ENCODE measurements at places on chromosomes 13 and 19.

DNA sequence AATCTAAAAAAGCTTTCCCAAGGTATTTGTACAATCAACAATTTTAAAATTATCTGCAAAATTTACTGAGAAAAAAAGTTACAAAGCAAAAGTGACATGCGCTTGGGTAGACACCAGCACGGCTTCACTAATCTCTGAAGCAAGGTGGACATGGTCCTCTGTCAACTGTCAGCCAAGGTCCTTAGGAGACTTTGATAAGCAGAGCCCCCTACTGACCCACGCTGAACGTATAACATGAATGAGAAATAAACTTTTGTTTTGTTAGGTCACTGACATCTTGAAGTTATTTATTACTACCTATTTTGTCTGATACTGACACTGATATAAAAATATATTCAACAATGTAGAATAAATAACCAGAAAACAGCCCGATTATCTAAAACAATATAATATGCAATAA lies 100.7 kb upstream of the OBI1 start:
- DNase-seq, result no peak

- no peak for DNase-seq
Observed at GRCh38 chr19:42441049-42441445, 1.7 kb downstream of the CXCL17 start.

DNA sequence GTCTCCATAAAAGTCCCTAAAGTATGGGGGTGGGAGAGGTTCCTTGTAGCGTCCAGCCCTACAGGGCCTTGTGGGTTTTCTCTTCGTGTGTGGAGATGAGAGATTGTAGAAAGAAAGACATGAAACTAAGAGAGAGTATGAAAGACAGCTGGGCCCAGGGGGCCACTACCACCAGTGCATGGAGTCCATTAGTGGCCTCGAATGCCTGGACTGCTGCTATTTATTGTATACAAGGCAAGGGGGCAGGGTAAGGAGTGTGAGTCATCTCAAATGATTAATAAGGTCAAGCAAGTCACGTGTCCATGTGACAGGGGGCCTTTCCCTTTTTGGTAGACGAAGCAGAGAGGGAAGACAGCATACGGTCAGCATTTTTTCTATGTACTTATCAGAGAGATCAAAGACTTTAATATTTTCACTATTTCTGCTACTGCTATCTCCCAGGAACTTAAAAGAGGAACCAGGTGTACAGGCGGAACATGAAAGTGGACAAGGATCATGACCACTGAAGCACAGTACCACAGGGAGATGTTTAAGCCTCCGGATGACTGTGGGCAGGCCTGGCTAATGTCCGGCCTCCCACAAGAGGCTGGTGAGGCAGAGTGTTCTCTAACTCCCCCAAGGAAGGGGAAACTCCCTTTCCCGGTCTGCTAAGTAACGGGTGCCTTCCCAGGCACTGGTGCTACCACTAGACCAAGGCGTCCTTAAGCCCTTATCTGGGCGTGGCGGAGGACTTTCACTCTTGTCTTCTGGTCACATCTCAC lies 25.5 kb downstream of the FGF21 start:
- DNase-seq, result peak; percentile 84

- DNase-seq, result no peak
Observed at GRCh38 chr19:13843104-13843921, 33.6 kb upstream of the NANOS3 start.

- no peak for DNase-seq
Observed at GRCh38 chr13:42125046-42125445, 76.6 kb downstream of the DGKH start.

- no peak for DNase-seq
Observed at GRCh38 chr13:113216254-113217048, 7.0 kb downstream of the CUL4A start.

DNA sequence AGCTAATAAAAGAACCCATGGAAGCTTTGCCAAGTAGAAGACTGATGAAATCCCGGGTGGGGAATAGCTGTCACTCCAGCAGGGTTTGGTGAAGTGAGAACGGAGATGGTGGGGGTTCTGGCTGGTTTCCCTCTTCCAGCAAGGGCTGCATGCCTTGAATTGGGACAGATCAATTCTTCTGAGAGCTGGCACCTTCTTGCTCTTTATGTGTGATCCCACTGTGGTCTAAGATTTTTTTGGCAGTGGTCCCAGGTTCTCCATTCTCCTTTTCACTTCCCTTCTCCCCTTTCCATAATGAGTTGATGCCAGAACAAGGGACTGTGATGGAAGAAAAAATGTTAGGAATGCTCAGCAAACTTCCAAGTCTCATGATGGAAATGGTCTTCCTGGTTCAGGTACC lies 50.0 kb downstream of the TNFSF11 start:
- DNase-seq, result no peak

DNA sequence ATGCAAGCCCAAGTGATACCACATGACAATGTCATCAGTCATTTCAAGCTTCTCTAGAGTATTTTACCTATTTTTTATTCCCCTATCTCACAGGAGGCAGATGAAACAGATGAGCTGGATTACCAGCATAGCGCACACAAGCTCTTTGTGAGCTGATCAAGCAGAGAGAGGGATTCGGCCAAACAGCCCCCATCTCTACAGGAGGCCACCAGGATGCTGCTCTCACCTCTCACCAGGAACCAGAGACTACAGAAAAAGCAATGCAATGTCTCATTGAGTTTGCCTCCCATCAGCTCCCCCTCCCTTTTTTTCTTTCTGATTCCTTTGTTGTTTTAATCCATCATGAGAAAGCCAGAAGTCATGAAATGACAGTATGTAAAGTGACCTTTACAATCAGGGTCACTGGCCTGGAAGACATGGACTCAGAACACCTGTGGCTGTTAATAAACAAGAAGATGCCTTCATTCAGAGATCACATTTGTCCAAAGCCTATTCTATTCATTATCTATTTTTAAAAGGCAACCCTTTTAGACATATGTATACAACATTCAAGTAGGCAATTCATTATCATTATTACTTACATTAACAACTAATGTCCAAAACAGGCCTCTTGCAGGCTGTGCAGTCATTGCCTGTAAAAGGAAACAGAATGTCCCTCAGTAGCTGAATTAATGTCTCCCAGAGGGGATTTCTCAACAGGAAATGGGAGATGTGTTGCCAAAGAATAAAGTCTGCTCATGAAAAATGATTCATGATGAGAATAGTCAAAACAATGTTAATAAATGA lies 656.6 kb downstream of the TBC1D4 start:
- no peak for DNase-seq

GRCh38 chr19:38283271-38283670 lies 18.9 kb downstream of the SPINT2 start:
- DNase-seq, result peak; percentile 28

GRCh38 chr13:31767175-31767900 lies 28.0 kb downstream of the RXFP2 start:
- DNase-seq, result no peak

DNA sequence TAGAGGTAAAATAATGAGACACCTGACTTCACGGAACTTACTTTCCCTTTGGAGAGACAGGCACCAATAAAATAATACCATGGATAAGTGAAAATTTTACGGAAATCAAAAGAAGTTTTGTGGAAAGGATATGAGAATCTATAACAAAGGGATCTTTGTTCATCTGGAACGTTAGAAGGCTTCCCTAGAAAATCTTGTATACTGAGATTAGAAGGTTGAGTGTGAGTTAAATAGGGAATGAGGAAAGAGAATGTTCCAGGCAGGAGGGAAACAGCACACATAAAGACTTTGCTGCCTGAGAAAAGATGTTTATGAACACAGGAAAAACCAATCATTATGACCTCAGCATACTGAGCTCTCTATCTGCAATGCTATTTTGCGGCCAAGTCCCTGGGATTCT lies 19.6 kb upstream of the RAP2A start:
- no peak for DNase-seq

DNA sequence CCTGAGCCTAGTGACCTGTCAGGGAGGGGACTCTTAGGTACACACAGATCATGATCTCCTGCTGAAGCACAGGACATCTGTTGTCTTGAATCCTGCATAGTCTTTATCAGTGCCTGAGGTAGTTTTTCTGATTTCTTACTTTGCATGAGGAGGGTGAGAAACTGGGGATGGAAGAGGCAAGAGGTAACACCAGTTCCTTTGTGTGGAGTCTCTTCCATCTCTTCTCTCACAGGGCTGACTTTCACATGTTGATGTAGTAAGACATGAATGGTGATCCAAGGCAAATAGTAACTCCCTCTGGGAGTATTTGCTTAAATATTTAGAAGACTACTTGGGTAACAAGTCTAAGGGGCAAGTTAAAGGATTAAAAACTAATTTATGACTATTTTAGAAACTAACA lies 9.5 kb downstream of the NBEA start:
- DNase-seq, result no peak

DNA sequence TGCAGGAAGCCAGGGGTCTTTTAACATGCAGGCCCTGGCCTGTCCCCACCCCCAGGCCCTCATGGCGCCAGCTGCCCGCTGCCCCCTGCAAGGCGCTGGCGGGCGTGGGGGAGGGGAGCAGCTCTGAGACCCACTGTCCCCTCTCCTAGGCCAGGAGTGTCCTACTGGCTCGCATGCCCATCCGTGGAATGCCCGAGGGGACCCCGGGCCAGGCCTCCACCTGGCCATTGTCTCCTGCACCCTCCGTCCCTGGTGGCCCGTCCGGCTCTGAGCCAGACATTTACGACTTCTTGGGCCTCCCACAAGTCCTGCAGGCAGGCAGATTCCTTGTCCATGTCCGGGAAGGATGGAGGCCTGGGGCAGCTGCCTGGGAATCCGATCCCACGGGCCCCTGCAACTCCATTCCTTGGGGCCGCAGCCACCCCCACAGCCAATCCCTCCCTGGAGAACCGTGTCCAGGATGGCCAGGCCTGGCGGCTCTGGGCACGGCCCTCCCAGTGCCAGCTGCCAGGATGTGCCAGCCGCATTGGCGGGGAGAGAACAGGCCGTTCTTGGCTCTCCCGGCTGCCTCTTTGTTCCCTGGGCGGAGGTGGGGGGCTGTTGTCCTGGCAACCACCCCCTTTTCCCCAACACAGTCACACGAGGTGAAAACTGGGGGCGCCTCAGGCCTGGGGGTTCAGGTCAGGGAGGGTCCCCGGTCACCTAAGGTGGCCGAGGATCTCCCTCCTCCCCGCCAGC lies 10.5 kb upstream of the PLIN3 start:
- no peak for DNase-seq

- no peak for DNase-seq
Observed at GRCh38 chr13:93233997-93234416, 7.4 kb downstream of the GPC6 start.

GRCh38 chr19:703651-704446 lies 4.9 kb upstream of the PALM start:
- DNase-seq, result peak; percentile 93

- no peak for DNase-seq
Observed at GRCh38 chr19:29501816-29502580, 23.8 kb upstream of the VSTM2B start.

DNA sequence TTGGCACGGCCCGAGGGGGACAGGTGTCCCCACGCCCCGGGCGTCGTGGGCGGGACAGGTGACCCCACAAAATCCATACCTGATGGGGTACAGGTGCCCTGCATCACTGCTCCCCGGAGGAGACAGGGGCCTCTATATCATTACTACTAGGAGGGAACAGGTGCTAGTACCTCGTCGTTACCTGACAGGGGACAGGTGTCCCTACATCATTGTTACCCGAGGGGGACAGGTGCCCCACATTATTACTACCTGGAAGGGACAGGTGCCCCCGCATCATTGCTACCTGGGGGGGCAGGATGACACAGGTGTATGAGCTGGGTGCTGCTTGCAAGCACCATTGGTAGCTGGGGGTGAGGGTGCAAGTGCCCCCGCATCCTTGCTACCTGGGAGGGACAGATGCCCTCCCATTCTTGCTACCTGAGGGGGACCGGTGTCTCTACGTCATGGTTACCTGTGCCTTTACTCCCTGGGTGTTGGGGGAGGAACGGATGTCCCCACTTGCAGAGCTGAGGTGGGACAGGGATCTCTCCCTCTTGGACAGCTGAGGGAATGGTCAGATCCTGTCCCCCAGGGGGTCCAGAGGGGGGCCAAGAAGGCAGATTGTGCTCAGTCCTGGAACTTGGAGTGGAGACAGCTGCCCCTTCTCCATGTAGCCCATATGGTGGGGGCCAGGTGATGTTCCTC lies 620 bp downstream of the CRTC1 start:
- no peak for DNase-seq

- no peak for DNase-seq
Observed at GRCh38 chr19:48656840-48657474, 11.0 kb upstream of the CA11 start.

DNA sequence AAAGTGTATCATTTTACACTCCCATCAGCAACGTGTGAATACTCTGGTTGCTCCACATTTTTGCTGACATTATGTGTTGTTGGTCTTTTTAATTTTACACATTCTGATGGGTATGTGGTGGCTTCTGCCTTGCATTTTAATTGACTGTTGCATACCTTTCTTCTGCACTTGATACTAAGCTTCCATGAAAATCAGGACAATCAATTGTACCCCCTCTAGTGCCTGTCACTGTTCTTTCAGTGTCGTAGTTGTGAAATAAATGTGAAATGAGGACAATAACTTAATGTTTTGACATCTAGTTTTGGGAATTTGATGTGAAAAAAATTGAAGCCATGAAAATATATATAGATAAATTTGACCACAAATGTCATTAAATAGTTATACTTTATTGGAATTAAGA lies 6.7 kb downstream of the IFT88 start:
- DNase-seq, result no peak

DNA sequence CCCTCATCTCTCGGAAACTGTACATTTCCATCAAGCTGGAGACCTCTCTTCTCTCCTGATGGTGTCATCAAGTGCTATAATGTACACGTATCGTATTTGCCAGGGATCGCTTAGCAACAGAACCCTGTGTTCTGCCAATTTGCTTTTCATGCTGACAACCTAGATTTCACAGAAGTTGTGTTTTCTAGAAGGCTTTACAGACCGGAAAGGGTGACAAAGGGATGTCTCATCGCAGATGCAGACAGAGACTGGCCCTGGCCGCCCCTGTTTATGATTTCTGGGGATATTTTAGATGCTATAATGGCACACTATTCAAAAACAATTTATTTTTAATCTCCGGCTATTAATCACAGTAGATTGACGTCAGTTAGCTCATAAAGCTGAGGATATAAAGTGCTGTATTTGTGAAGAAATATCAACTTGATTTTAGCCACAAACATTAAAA lies 291.4 kb downstream of the IRS2 start:
- no peak for DNase-seq

- no peak for DNase-seq
Observed at GRCh38 chr13:110229905-110230563, 76.9 kb downstream of the COL4A1 start.

DNA sequence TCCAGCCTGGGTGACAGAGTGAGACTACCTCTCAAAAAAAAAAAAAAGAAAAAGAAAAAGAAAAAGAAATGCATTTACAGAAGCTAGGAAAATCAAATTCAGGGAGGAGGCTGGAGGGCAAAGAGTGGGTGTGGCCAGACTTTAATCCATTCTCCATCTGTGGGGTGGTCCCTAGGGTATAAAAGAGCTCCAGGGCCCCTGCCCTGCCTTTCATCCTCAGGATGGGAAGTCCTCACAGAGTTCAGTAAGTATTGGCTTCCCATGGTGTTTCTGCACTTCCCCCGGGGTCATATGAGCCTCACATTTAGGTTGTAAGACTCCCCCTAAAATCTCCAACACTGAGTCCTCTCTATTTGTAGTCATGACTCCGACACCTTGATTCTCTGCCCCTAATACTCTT lies 33.0 kb downstream of the DPRX start:
- DNase-seq, result no peak
